ENCODE measurements at places on chromosomes 7 and 10.

GRCh38 chr7:70776627-70777101 is 355.3 kb upstream of the GALNT17 start:
- DNase-seq, result no peak

- DNase-seq, result no peak
These were observed 140.5 kb downstream of the PKD1L1 start for GRCh38 chr7:47807756-47808155.

GRCh38 chr7:45220846-45221618 is 63.4 kb downstream of the RAMP3 start:
- DNase-seq, result no peak

DNA sequence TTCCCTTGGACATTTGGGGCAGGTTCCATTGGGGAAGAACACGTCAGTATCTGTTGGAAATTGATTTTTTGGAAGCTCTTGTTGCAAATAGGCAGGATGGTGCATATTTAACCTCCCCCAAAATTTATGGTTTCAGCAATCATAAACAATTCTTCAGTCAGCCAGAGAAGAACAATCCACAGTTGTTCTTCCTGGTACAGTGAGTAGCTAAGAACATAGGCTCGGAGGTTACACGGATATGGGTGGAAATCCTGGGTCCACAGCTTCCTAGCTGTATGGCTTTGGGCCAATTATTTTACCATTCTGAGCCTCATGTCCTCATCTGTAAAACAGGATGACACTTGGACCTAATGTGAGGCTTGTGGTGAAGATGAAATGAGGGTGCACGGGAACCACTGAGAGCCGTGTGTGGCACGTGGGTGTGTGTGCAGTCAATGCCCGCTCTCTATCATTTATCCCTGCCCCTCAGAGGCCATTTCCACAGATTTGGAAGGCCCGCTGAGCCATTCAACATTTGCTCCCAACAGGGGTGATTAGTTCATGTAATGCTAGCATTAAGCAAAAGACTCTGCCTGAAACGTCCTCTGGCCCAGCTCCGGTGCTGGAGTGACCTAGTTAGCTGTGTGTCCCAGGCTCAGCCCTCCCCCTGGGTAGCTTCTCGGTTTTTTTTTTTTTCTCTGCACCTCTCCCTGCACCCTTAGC is 9.7 kb downstream of the CAMK1D start:
- no peak for DNase-seq

DNA sequence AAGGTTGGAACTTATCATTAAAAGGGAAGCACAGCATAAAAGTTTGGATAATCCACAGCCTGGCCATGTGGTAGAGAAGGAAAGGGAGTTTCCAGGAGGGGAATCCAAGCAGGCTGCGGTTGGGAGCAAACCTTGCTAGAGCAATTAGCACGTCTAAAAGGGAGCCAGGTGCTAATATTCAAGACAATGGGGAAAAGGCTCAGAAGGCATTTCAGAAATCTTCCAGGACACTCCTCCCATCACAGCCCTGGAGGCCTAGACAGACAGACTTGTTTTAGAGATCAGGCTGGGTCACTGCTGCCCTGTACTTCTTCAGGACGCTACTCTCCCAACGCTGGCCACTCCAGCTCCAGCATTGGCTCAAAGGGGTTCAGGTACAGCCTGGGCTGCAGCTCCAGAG is 96.2 kb upstream of the KAT6B start:
- DNase-seq, result no peak

DNA sequence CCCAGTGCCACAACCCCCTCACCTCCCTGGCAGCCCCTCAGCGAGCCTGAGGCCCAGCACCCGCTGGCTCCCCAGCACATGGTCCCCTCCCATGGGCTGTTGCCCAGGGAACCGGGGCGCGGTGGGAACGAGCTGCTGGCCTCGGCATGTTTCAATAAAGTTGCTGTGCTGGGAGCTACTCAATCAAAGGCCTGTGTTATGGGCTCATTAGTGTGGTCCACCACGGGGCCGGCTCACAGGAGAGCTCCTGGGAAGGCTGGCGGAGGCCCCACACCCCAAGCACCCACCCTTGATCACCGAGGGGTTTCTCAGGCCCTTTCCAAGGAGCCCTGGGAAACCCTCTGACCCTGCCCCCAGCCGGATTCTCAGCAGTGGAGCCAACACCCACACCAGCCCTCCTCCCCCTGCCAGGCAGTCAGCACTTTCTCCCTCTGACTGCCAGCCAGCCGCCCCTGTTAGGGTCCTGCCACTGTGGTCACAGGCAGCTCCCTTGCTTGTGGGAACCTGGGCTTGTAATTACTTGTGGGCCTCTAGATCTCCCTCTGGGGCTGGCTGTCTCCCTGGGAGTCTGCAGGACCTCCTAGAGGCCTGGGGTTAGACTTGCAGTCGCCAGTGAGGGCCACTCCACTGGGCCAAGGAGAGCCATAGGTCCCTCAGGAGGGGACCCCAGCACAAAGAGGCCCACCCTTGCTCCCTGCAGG is 24.8 kb upstream of the TRIM8 start:
- DNase-seq, result no peak

DNA sequence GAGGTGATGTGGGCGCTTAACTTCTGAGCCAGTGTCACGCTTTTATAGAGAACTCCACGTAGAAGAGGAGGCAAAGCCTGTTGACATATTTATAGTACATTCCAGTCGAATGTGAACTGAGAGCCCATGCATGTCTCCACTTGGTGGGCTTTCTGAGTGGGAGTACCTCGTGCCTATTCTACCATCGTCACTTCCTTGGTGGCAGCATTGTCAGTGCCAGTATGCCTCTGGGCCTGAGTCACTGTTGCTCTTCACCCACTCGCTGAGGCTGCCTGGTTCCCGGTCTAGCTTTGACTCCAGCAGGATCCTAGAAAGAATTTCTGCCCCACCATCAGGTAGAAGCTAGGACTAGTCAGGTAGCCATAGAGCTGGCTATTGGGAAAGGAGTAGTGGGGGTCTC is 30.0 kb upstream of the CDH23 start:
- no peak for DNase-seq

GRCh38 chr10:120177330-120177729 is 279.7 kb upstream of the PLPP4 start:
- no peak for DNase-seq

- no peak for DNase-seq
These were observed 17.9 kb downstream of the FGFBP3 start for GRCh38 chr10:91891125-91892001.

GRCh38 chr10:98465866-98466265 is 19.1 kb upstream of the HPS1 start:
- DNase-seq, result no peak

DNA sequence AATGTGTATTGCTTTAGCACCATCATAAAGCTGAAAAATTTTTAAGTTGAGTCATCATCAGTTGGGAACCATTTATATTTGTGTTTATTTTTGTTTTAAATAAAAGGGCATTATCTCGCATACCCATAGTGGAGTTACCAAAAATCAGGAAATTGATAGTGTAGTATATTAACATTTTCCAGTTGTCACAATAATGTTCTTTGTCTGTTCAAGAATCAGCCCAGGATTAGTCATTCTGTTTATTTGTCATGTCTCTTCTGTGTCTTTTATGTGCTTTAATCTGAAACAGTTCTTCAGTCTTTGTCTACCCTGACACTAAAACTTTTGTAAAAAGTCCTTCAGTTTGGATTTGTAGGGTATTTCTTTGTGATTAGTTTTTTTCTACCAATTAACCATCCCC is 827.8 kb upstream of the ZWINT start:
- DNase-seq, result no peak

GRCh38 chr7:46150721-46151120 is 229.6 kb upstream of the IGFBP3 start:
- DNase-seq, result no peak

- no peak for DNase-seq
These were observed 149.5 kb upstream of the SVIL start for GRCh38 chr10:29784175-29784773.

- no peak for DNase-seq
These were observed 28.2 kb upstream of the GOLGA7B start for GRCh38 chr10:97821308-97822038.

DNA sequence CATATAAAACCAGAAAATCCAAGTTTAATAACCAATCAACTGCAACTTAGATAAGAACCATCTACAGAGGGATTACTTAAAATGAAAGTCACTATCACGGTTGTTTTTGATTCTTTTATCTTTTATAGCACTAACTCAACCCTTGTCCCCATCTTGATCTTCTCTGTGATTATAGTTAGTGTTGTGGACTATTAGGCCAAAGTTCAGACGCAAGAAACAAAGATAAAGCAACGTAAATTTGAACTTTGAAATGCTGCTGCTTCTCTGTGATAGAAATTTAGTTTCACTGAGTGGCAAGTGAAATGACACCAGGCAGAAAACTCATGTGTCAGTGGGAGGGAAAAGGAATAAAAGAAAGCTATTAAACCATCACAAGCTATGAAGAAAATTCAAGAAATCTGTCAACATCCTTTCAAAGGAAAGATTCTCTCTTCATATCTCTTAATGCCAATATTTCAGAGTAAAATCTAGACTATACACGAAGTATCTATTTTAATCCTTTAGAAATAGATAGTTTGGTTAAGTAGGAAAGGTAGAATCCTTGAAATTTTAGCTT is 71.8 kb upstream of the MALRD1 start:
- DNase-seq, result no peak

DNA sequence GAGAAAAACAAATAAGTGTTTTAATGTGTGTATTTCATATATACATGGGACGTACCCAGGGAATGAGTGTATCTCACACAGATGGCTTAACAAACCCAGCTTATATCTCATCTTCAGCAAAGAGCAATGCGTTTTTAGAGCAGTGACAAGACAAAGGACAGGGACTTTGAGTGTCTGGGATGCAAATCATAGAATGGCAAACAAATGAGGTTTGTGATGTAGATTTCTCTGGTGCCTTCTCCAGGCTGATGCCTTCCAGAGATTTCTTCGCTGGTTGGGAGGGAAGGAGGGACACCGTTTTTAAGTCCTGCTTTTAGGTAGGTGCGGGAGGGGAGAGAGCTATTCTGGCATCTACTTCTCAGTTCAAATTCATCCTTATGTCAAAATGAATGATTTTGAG is 16.6 kb downstream of the LANCL2 start:
- no peak for DNase-seq

DNA sequence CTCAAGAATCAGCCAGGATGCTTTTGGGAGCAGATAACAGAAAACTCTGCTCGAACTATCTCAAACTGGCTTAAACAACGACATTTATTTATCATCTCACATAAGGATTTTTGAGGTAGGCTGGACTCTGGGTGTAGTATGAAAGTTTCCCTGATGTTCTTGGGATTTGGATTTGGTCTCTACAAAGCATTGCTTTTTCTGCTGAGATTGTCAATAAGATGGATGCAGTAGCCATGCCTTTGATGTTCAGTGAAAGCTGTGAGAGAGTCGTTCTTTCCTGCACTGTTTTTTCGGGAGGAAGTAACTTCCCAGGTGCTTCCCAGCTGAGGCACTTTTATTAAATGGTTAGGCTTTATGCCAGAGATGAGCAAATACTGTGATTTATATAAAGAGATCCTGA is 181.1 kb downstream of the PRKG1 start:
- DNase-seq, result no peak

DNA sequence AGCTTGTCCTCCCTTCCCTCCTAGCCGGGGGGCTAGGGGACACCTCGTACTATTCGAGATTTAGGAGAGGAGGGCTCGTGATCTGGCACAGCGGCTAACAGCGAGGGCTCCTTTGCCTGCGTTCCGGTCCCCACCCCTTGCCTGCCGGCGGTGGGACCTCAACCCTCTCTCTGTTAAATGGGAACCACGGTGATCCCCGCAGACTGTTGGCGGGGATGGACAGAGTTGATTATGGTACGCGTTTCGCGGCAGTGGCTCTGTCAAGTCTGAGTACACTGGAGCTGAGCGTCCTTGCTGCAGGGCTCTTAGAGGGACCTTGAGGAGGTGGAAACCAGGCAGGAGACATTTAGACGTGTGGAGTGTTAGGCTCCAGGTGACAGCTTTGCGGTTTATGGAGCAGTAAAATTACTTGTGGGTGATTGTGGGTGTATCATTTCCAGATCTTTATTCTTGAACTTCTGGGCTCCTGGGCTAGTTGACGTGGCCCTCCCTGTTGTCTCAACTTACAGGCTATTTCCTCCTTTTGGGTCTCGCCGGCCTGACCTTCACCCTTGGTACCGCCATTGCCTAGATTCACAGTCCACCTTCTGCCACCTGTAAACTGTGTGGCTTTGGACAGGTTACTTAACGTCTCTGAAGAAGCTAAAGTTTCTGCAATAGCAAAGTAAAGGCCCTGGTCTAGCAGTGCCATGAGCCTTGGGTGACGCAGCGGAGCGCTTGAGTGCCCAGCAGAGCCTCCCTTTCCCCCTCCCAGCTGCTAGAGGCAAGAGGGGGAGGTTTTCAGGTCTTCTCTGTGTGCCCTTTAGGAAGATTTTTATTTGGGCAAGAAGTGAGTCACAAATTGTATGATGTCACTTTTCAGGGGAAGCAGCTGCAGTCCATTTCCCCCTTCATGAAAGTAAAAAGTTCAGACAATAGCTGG is 739 bp downstream of the CASP7 start:
- no peak for DNase-seq

DNA sequence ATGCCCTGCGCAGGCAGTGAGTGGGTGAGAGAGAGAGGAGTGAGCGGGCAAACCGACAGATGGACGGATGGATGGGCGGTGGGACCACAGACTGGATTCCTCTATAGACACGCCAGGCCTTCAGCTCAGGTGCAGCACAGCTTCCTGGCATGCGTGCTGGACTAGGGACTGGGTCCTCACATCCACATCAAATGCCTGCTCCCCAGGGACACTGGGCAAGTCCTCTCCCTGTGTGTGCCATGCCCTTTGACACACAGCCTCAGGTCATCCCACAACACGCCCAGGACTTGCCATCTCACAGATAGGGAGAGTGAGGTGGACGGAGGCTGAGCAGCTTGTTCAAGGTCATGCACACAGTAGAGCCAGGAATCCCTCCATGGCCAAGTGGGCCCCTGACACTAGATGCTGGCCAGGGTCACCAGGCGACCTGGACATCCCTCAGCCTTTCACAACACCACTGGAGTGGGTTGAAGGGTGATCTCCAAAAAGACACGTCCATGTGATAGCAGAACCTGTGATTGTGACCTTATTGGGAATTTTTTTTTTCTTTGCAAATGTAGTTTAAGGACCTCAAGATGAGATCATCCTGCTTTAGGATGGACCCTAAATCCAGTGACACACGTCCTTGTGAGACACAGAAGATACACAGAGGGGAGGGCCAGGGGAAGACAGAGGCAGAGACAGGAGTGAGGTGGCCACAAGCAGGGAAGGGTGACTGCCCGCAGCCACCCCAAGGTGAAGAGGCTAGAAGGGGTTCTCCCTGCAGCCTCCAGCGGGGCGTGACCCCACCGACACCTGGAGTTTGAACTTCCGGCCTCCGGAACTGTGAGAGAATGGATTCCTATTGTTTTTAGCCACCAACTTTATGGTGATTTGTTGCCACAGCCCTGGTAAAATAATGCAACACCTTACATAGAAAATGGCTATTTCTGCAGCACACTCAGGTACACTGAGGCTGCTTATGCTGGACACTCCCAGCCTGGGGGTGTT is 155.0 kb upstream of the CHST15 start:
- DNase-seq, result no peak

GRCh38 chr10:110544958-110545537 is 22.4 kb upstream of the SMC3 start:
- no peak for DNase-seq

GRCh38 chr7:155349601-155350331 is 52.1 kb downstream of the INSIG1 start:
- no peak for DNase-seq

All from stimulated activated CD4-positive, alpha-beta T cell treated with anti-CD3 and anti-CD28 coated beads, Interleukin-15, amount 100 ng/mL, for 48 hours (primary cell).